ENCODE measurements at places on chromosomes 7 and 10.

DNA sequence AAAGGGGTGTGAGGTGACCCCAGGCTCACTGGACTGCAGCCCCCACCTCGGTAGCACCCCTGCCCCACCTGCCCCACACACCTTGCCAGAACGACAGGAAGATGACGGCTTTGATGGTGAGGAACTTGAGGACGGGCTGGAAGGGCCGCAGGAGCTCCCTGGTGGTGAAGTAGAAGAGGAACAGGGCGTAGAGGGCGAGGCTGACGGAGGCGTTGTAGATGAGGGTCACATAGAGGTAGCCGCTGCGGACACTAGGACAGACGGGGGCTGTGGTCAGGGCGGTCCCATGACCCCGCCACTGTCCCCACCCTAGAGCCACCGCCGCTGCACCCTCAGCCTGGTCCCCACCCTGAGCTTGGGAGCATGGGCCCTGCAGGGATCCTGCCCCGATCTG lies 7.6 kb downstream of the TMEM184A start:
- DNase-seq: no peak

DNA sequence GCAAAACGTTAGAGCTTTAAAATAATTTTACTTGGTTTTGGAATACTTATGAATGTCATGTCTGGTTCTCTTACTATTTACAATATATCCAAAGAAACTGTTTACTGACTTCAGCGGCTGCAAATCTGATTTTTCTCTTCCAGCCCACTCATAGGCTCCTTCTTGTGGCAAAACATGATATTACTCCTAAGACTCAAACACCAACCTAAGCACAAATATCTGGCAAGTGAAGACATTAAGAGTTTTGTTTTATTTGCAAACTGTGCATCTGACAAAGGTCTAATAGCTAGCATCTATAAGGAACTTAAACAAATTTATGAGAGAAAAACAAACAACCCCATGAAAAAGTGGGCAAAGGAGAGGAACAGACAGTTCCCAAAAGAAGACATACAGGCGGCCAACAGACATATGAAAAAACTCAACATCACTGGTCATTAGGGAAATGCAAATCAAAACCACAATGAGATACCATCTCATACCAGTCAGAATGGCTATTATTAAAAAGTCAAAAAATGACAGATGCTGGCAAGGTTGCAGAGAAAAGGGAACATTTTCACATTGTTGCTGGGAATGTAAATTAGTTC lies 20.3 kb upstream of the GJC3 start:
- DNase-seq: no peak

GRCh38 chr7:20784388-20785156 lies 2.1 kb downstream of the SP8 start:
- no peak for DNase-seq

GRCh38 chr10:125153703-125154490 lies 6.5 kb downstream of the CTBP2 start:
- no peak for DNase-seq

GRCh38 chr10:28744069-28744768 lies 66.9 kb downstream of the BAMBI start:
- no peak for DNase-seq

GRCh38 chr7:141949021-141949420 lies 2.2 kb upstream of the CLEC5A start:
- DNase-seq: no peak

- DNase-seq: no peak
These were observed 5.1 kb downstream of the SHH start for GRCh38 chr7:155807065-155807671.

- DNase-seq: no peak
These were observed 177.1 kb downstream of the POU6F2 start for GRCh38 chr7:39154815-39155214.

DNA sequence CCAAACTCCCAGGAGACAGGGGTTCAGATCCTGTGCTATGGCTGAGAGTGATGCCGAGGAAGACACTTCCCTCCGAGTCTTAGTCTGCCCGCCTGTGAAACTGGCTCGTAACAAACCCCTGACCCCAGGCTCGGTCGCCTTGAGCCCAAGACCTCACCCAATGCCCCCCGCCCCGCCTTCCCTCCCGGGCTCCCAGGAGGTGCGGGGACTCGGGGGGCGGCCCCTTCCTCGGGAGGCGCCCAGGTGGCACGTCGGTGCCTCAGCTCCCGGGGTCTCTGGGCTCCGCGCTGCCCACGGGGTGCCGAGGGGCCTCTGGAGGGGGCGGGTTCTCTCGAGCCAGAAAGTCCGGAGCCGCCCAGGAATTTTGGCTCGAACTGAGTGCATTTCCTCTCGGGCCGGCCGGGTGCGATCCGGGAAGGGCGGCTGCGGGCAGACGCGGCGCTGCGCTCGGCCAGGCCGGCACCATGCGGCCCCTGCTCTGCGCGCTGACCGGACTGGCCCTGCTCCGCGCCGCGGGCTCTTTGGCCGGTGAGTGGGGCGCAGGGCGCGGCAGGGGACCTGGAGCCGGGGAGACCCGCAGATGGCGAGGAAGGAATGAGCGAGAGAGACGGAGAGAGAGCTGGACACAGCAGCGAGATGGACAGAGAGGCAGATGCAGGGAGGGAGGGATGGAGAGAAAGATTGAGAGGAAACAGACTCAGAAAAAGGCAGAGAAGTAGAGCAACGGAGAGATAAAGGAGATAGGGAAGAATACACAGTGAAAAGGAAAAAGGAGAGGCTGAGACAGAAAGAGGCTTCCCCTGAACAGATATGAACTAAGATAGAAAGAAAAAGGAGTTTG lies at the start of gene PLAC9:
PLAC9 (plus strand) TSS at position 432 of the 841 bp plus-strand sequence; CDS start at position 465, 33 bp downstream.
- no peak for DNase-seq

DNA sequence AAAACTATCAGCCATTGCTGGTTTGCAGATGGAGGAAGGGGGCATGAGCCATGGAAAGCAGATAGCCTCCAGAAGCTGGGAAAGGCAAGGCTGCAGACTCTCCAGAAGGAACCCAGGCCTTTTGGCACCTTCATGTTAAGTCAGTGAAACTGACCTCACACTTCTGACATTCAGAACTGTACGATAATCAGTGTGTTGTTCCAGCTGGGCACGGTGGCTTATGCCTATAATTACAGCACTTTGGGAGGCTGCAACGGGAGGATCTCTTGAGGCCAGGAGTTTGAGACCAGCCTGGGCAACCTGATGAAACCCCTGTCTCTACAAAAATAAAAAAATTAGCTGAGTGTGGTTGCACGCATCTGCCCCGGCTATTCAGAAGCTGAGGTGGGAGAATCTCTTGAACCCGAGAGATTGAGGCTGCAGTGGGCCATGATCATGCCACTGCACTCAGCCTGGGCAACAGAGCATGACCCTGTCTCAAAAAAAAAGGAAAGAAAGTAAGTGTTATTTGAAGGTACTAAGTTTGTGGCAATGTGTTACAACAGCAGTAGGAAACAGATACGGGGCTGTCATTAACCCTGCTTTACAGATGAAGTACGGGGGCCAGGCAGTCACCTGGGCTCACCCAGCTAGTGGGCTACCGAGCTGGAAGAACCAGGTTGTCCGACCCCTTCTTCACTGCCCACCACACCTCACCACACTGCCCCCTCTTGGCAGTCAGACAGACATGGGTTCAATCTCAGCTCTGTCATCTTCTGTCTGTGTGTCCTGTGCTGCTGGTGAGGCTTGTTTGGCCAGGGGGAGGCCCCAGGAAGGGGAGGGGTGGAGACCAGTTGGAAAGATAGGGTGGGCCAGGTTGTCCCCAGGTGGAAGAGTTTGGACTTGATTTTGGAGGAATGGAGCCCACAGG lies 18.3 kb downstream of the CHST3 start:
- no peak for DNase-seq

DNA sequence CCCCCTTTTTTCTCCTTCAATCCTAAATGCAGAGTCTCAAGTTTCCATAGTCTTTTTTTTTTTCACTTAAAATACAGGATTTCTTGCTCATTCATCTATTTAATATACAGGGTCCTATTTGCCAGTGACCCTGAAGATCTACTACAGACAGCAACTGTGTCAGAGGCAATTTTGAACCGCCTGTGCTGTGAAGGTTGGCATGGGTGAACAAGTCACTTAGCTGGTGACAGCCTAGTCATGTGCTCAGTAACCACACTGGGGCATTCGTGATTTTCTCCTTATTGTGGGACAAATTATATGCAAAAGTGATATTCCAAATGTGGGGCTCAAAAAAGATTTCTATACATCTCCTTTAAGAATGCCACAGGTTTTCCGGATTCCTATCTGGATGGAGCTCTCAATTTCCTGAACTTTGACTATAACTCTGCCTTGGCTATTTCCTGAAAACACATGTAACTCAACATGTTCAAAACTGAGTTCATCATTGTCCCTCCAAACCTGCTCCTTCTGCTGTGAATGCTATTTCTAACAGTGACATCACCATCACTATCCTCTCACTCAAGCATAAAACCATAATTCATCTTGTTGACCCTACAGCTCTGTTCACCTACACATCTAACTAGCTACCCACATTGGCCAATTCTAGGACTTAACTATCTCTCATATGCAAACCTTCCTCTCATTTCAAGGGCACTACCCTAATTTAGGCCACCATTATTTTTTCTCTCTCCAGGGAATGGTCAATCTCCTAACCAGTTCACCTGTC lies 36.7 kb downstream of the CDK6 start:
- no peak for DNase-seq

DNA sequence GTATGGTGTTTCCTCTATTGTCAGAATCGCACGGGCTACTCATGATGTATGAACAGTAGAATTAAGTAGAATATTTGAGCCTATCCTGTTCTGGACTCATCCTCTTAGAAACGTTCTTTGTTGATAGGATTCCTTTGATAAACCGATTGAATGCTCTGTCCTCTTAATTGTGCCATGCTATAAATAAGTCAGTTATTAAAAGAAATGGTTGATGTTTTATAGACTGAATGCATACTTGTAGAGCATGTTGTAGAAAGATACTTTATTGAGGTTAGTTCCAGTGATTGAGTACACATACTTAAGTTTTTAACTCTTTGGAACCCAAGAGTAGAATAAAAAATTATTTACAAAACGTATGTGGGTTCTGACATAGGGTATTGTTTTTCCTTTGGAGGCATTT lies 54.9 kb upstream of the HBP1 start:
- DNase-seq: no peak

- DNase-seq: no peak
These were observed 145.9 kb upstream of the FAM13C start for GRCh38 chr10:59508296-59508695.

DNA sequence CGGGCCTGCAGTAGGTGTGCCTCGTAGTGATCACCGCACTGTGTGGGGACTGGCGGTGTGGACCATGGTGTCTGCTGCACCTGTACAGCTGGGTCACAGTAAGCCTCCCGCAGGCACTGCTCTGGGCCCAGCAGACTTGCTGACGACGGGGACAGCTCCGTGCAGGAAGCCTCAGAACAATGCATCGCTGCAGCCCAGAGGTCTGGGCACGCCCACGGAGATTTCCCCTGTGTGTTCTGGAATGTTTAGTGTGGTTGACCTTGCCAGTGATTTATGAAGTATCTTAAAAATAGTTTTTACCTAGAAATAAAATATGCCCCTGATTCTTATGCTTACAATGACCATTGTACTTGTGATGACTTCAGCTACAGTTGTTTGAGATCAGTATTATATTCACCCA lies 59.1 kb upstream of the ZNF32 start:
- no peak for DNase-seq

DNA sequence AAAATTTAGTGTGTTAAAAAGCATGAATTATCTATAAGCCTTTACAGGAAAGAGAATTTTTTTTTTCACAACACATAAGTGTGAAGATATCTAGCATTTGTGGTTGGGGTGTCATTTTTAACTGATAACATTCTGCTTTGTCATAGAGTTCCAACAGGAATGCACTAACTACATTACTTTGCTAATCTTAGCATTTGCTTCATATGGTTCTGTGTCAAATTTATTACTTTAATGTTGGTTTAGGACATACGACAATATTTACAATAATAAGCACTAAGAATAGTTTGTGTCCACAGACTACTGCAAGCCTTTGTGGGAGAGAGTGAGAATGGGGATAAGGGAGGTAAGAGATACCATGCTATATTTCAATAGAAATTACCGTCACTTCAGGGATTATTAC lies 40.6 kb upstream of the MAGI2 start:
- DNase-seq: no peak

- DNase-seq: no peak
These were observed 156.0 kb downstream of the BAMBI start for GRCh38 chr10:28833313-28833712.

Data from osteocyte (in vitro differentiated cells).